ENCODE measurements at places on chromosomes 16 and 17. TPM values are rescaled to one million over a fixed set of nuclear protein-coding genes. Genes with fewer than 3 reads are reported as not detected.

DNA sequence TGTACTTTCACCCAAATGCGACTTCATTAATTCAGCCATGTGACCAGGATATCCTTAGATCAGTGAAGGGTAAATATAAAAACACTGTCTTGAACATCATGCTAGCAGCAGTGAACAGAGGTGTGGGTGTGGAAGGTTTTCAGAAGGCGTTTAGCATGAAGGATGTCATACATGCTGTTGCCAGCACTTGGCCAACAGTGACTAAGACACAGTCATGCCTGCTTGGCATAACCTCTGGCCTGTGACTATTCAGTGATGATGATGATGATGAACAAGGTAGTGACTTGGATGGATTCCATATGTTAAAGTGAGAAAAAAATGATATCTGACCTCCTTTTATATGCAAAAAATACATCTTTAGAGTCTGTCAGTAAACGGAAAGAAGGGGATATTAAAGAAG is 97.9 kb downstream of the MAP2K4 start:
- H3K27ac ChIP-seq = no peak overlapping the region
- DNase-seq = no peak
- H3K27me3 ChIP-seq = no peaks in the 10 kb centered on the region
- H3K36me3 ChIP-seq = peaks cover 36% of the 10 kb centered on the region

- no peak overlapping the region for H3K4me3 ChIP-seq
- no peak overlapping the region for H3K27ac ChIP-seq
- peaks cover 7% of the 10 kb centered on the region for H3K4me1 ChIP-seq
Measured at GRCh38 chr16:65126845-65127624, 5.2 kb upstream of the CDH11 start.

DNA sequence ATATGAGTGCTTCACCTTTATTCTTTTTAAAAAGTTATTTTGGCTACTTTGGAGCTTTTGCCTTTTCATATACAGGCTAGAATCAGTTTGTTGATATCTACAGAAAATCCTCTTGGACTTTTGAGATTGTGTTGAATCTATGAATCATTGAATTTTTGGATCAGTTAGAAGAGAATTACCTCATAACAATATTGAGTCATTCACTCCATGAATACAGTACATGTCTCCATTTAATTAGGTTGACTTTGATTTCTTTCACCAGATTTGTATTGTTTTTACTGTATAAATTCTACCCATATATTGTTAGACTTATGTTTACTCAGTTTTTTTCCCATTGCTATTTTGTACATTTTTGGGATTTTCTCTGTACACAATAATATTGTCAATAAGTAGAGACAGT is 54.4 kb downstream of the TAOK1 start:
- no peak for DNase-seq
- H3K27ac ChIP-seq = no peak overlapping the region
- H3K36me3 ChIP-seq = peaks cover 9% of the 10 kb centered on the region
- H3K4me3 ChIP-seq = no peak overlapping the region
- no peaks in the 10 kb centered on the region for H3K27me3 ChIP-seq

DNA sequence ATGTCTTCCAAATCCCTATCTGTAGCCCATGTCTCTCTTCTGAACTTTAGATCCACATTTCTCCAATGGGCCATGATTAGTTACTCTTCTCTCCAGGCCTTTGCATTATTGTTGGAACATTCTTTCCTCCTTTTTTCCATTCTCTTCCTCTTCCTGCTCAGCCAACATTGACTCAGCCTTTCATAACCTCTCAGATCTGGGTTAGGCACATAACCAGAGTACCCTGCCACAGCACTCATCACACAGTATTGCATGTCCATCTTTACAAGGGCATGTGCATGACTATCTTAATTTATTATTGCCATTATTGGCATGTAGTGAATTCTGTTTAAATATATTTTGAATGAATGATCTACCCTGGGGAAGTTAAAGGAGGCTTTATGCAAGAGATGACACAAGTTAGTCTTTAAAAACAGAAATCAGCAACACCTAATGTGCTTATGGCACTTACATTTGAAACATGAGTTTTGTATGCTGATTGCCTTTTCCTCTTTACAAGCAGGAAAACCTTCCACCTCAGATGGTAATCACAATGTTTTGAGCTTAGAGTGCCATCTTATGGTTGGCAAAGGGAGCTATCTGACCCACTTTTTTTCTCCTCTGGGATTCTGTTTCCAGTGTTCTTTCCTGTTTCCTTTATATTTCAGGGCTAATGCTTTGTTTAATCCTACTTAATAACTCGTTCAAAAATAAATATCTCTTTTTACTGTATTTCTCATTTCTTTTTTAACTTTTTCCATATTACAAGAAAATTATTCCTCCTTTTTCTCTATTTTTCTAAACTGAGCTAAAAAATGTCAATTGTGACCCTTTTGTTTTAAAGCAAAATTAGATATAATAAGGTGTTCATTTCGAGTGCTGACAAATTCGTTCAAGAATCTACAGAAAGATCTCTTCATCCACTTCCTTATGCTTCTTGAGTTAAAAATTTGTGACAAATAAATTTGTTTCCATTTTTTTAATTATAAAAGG is 151.0 kb upstream of the RBL2 start:
- peaks cover 22% of the 10 kb centered on the region for H3K36me3 ChIP-seq
- no peaks in the 10 kb centered on the region for H3K27me3 ChIP-seq
- H3K4me3 ChIP-seq = no peak overlapping the region

GRCh38 chr16:73768786-73769203 is 527.8 kb upstream of the PSMD7 start:
- no peak overlapping the region for H3K4me3 ChIP-seq
- DNase-seq = no peak
- no peaks in the 10 kb centered on the region for H3K4me1 ChIP-seq
- no peaks in the 10 kb centered on the region for H3K36me3 ChIP-seq

DNA sequence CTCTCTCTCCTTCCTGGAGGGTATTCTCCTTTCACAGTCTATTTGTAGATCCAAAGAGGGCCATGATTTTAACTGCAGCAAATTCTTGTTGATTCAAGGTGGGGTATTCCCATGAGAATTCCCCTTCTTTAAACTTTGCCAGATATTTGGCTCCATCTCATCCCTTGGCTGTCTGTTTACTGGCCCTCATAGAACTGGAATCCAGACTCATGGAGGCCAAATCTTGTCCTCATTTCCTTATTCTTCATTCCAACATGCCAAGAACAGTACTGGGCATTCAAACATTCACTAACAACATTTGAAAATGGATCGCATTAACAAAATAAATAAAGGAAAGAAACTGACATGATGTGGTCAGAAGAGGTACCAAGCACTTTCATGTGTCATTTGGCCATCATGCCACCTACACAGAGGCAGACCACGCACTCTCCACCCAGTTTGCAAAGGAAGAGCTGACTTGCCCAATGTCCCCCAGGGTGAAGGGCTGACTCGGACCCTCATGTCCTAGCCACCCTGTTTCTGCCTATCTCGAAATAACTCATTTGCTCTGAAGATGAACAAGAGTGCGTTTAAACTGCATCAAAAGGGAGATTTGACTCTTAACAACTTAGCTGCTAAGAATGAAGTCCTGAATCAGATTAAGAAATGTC is 23.1 kb upstream of the SLC35B1 start:
- H3K27me3 ChIP-seq = no peaks in the 10 kb centered on the region
- no peaks in the 10 kb centered on the region for H3K4me1 ChIP-seq
- DNase-seq = no peak

GRCh38 chr16:25235991-25236390 is 19.2 kb downstream of the AQP8 start:
- peaks cover 4% of the 10 kb centered on the region for H3K36me3 ChIP-seq
- no peak overlapping the region for H3K27ac ChIP-seq
- no peak for DNase-seq
- no peaks in the 10 kb centered on the region for H3K4me1 ChIP-seq
- H3K27me3 ChIP-seq = peaks cover 2% of the 10 kb centered on the region

- H3K4me1 ChIP-seq = peaks cover 19% of the 10 kb centered on the region
- DNase-seq = peak; percentile 32
- peaks cover 42% of the 10 kb centered on the region for H3K36me3 ChIP-seq
- peak overlapping the region; percentile 100 for H3K27ac ChIP-seq
Measured at GRCh38 chr17:82636626-82637598, 11.3 kb downstream of the WDR45B start.

DNA sequence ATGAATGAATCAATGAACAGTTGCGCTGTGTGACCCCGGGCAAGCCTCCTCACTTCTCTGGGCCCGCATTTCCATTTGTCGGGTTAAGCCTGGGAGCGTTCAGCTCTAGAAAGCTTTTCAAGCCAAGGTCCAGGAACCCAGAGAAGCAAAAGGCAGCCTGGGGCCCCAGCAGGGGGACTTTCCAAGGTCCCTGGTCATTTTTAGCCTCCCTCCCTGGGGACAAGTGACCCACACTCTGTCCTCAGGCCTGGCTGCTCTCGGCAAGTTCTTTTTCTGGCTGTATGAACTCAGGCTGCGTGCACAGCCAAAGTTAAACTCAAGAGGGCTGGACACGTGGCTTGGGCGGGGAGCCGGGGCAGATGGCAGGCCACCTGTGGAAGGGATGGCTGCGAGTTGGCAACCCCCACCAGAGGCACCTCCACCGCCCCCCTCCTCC is 41.4 kb upstream of the CIBAR2 start:
- H3K27me3 ChIP-seq = peaks cover 18% of the 10 kb centered on the region
- no peaks in the 10 kb centered on the region for H3K36me3 ChIP-seq
- no peak overlapping the region for H3K4me3 ChIP-seq
- H3K27ac ChIP-seq = no peak overlapping the region
- no peak for DNase-seq
- H3K4me1 ChIP-seq = peaks cover 20% of the 10 kb centered on the region

DNA sequence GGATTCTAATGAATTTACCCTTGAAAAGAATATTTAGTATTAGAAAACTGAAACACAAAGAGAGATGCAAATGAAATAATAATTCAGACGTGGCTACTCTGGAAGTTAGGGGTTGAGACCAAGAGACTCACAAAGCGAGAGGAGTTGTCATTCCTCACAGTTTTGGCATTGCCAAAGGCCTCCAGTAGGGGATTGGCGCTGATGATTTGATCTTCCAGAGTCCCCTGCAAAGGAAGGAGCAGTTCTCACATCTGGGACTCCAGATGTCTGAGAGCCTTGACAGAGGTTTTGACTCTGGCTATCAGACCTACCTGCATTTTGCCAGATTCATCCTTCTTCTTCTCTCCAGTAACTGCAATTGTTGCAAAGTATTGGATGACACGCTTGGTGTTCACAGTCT is 6.6 kb downstream of the MYH8 start:
- H3K27me3 ChIP-seq = peaks cover 16% of the 10 kb centered on the region
- H3K27ac ChIP-seq = no peak overlapping the region
- H3K36me3 ChIP-seq = no peaks in the 10 kb centered on the region
- no peaks in the 10 kb centered on the region for H3K4me1 ChIP-seq

- H3K4me3 ChIP-seq = no peak overlapping the region
- H3K27ac ChIP-seq = no peak overlapping the region
- H3K4me1 ChIP-seq = peaks cover 12% of the 10 kb centered on the region
- DNase-seq = no peak
- H3K27me3 ChIP-seq = peaks cover 19% of the 10 kb centered on the region
Measured at GRCh38 chr16:56305956-56306565, 114.8 kb downstream of the GNAO1 start.

GRCh38 chr17:3529817-3530741 is 27.5 kb downstream of the TRPV3 start:
- peaks cover 4% of the 10 kb centered on the region for H3K27me3 ChIP-seq
- peak overlapping the region; percentile 92 for H3K27ac ChIP-seq
- peaks cover 6% of the 10 kb centered on the region for H3K4me1 ChIP-seq
- H3K36me3 ChIP-seq = no peaks in the 10 kb centered on the region
- DNase-seq = no peak

DNA sequence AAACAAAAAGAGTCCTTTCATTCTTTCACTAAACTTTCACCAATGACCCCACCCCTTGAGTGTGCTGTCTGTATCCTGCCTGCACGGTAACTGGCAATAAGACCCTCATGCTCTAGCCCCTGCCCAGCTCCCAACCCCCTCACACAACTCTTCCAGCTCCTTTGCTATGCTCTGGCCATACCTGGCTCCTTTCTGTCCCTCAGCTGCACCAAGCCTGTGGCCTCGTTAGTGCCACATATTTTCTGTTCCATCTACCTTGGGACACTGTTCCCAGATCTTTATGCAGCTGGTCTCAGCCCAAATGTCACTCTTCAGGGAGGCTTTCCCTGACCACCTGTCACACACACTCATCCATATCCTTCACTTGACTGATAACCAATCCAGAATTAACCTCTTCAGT is 47.3 kb downstream of the C16orf82 start:
- DNase-seq = no peak
- peaks cover 48% of the 10 kb centered on the region for H3K27me3 ChIP-seq
- peaks cover 2% of the 10 kb centered on the region for H3K4me1 ChIP-seq
- no peak overlapping the region for H3K4me3 ChIP-seq

DNA sequence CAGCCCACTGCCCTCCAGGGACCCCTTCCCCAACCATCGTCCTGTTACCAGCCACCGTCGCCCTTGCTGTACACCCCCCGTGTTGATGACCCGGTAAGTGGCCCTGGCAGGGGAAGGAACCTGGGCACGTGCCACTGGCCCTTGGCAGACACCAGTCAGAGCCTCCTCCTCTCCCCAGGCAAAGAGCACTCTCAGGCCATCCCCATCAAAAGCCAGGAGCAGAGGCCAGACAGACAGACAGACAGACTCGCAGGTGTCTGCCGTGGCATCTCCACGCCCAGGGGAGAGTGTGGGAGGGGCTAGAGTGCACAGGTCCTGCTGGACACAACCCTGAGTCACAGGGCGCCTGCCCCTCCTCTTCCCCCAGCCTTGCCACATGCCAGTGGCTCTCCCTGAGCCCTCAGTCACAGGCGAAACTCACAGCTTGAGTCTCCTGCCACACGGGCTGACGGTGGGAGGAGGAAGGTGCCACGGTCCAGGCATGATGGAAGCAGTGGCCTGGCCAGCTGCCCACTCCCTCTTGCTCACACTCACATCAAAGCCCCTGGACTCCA is 7.8 kb downstream of the CLCN7 start:
- H3K4me1 ChIP-seq = no peaks in the 10 kb centered on the region
- no peak for DNase-seq
- no peak overlapping the region for H3K27ac ChIP-seq
- H3K4me3 ChIP-seq = no peak overlapping the region

- peaks cover 6% of the 10 kb centered on the region for H3K27me3 ChIP-seq
- no peaks in the 10 kb centered on the region for H3K36me3 ChIP-seq
- no peak overlapping the region for H3K27ac ChIP-seq
- H3K4me1 ChIP-seq = peaks cover 2% of the 10 kb centered on the region
Measured at GRCh38 chr17:78944956-78945355, 19.8 kb upstream of the TIMP2 start.

GRCh38 chr16:53565296-53565863 is 62.4 kb upstream of the AKTIP start:
- no peak overlapping the region for H3K4me3 ChIP-seq
- no peaks in the 10 kb centered on the region for H3K4me1 ChIP-seq
- H3K27me3 ChIP-seq = no peaks in the 10 kb centered on the region
- no peak for DNase-seq

DNA sequence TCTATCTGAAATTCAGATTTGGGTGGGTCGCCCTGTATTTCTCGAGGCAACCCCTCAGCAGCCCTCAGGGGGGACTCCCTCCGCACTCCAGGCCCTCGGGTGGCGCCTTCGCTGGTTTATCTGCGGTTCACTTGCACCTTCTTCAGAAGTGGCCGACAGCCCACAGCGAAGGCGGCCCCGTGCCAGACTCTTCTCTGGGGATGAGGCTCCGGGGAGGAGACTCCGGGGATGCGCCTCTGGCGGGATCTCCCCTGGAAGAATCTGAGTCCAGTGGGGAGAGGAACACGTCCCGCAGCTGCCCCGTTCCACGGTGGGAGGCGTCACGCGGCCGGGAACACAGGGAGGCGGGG is 63.9 kb upstream of the DNAJA2 start:
- H3K4me3 ChIP-seq = peak overlapping the region; percentile 72
- DNase-seq = no peak
- H3K36me3 ChIP-seq = no peaks in the 10 kb centered on the region
- H3K4me1 ChIP-seq = no peaks in the 10 kb centered on the region
- no peak overlapping the region for H3K27ac ChIP-seq

The PRR35 gene
- total RNA-seq = not detected

The CTRB2 gene
- not detected for total RNA-seq

The DLX3 gene
- 1.5 TPM for total RNA-seq

The VWA3A gene
- total RNA-seq = 1.5 TPM

The CCL4L2 gene
- total RNA-seq = not detected

The EMP2 gene
- total RNA-seq = 10.5 TPM

The CKLF gene
- 35.6 TPM for total RNA-seq

The STUB1 gene
- total RNA-seq = 76.8 TPM

The GNAO1 gene
- total RNA-seq = 14.6 TPM

Measured in progenitor cell of endocrine pancreas (in vitro differentiated cells).